Placental pericyte (primary cell): ENCODE measurements at places on chromosomes 3 and 15. TPM values are rescaled to one million over a fixed set of nuclear protein-coding genes. Genes with fewer than 3 reads are reported as not detected.

STIMATE gene
- total RNA-seq = 17.1 and 22.0 TPM in 2 replicates

NR2F2 gene
- 20.6 and 34.8 TPM in 2 replicates for total RNA-seq

CASR gene
- total RNA-seq = not detected in 2 replicates

SLC9C1 gene
- total RNA-seq = not detected in 2 replicates

SCAANT1 gene
- total RNA-seq = not detected in 2 replicates

PIERCE2 gene
- 1.8 TPM in 1 of 2 replicates, not detected in the other for total RNA-seq

MRPS22 gene
- total RNA-seq = 69.7 and 93.7 TPM in 2 replicates
